ENCODE measurements at places on chromosomes 4 and X.
A peak's percentile ranks its signal among the peaks of the same experiment; 100 is the strongest.

GRCh38 chr4:185134307-185134869, 8.7 kb upstream of the SLC25A4 start:
- no peak for DNase-seq

- peak; percentile 16 for DNase-seq
These were observed 46.9 kb upstream of the SYTL5 start for GRCh38 chrX:37959212-37960021.

DNA sequence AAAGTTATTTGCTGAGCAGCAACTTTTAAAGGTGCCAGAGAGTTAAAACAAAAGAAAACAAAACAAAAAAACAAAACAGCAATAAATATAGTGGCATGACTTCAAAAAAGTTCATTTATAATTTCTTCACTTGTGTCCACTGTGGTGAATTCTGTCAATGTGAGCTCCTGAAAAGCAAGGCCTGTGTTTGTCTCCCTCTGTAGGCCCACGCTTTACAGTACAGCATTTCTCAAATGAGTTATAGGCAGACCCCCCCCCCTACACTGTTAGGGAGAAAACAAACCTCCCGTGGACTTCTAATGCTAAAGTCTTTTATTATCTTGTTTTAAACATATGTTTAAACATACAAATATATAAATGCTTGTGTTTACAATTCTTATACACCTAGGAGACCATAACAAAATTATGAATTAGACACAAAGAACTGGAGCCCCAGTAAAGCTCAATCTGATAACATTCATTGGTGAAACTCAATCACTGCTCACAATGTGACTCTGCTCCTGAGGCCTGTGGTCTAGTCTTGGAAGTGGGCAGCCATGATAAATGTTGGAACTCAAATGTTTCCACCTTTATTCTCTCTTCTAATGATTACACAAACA, 47.0 kb upstream of the SCOC start:
- no peak for DNase-seq

DNA sequence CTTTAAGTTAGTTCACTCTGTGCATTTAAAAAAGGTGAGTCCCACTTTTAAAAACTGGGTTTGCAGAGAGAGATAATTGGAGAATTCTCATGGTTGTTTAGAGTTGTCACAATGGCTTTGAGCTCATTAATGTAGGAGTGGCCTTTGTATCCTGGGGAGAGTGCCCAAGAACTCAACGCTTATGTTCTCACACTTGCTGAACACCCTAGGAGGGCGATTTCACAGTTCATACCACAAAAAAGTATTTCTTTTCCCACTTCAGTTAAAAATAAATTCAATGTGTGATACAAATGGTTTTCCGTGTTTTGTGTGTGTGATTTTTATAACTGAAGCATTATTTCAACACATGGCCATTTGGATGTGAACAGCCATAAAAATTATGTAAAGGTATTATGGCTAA, 8.4 kb downstream of the EMCN start:
- no peak for DNase-seq

GRCh38 chrX:24391389-24391788, 30.9 kb downstream of the SUPT20HL1 start:
- DNase-seq: no peak

GRCh38 chrX:859329-859728, 228.7 kb downstream of the SHOX start:
- DNase-seq: no peak

DNA sequence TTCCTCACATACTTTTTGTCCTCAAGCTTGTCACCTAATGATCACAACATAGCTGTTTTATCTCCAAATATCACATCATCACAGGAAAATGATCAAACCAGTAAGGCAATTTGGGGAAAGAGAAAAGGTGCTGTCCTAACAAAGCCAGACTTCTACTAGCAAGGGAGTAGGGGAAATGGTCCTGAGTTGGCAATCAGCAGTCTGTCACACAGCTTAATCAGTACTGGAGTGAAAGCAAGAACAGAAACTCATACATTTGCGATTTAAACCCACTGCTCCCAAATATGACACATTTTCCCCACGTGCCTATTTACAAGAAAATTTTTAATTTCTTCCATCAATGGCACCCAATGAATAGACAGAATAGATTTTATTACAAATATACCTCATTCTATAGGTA, 546.8 kb upstream of the FMR1 start:
- no peak for DNase-seq

DNA sequence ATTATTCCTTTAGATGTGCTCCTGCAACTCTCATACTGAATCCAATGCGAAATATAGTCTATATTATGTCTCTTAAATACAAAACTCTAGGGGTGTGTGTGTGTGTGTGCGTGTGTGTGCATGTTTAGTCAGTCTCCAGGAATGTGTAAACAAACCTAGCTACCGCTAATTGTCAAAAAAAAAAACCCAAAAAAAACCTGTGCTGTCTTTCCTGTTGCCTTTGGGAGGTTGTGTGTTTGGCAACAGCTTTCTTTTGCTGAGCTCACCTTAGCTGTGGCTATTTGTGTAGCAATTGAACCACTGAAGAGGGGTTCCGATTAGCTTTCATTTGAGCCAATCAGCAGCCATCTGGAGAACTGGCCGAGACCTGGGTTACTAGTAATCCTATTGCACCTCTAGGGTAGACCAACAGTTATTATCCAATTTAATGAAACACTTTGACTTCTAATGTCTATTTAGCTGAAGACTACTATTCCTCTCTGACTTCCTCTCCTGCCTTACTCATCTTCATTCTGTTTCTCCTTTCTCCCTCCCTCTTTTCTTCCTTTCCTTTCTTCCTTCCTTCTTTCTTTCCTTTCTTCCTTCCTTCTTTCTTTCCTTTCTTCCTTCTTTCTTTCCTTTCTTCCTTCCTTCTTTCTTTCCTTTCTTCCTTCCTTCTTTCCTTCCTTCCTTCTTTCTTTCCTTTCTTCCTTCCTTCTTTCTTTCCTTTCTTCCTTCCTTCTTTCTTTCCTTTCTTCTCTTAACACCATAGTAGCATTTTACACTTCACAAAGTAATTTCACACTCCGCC, 471.1 kb downstream of the GBA3 start:
- no peak for DNase-seq

DNA sequence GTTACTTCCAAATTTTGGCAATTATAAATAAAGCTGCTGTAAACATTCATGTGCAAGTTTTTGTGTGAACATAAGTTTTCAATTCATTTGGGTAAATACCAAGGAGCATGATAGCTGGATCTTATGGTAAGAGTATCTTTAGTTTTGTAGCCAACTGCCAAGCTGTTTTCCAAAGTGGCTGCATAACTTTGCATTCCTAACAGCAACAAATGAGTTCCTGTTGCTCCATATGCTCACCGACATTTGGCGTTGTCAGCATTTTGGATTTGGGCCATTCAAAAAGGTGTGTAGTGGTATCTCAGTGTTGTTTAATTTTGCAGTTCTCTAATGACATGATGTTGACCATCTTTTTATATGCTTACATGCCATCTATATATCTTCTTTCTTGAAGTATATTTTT, 208.5 kb downstream of the INPP4B start:
- DNase-seq: no peak

DNA sequence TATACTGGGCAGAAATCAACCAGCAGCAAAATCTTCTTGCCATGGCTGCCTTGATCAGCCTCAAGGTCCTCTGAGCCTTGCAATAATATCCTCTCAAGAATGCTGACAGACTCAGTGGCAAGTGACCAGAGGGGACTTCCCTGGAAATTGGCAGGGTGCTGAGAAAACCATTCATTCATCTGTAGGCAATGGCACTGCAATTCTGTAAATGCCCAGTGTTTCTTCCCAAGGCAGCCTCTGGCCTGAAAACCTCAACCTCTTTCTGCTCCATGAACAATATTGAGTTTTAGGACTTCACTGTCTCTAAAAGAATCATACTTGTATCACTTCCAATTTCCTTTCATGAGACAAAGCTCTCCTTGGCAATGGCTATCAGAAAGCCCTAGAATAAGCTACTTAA, 754.3 kb upstream of the TENM3 start:
- DNase-seq: no peak

DNA sequence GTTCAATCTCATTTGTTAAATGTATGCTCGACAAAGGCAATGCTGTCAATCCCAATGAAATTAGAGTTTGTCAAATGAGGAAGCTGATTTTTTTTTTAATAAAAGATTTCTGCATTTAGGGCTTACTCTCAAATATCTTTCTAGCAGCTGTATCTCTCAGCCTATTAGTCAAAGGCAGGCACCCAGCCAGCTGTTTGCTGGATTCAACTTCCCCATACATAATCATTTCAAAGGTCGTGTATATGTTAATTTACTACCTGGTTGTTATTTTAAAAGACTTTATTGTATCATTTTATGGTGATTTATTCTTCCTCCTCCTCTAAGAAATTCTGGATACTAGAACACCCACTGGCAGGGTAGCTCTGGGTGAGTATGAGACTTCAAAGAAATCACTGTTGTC, 27.1 kb downstream of the RAI2 start:
- no peak for DNase-seq

DNA sequence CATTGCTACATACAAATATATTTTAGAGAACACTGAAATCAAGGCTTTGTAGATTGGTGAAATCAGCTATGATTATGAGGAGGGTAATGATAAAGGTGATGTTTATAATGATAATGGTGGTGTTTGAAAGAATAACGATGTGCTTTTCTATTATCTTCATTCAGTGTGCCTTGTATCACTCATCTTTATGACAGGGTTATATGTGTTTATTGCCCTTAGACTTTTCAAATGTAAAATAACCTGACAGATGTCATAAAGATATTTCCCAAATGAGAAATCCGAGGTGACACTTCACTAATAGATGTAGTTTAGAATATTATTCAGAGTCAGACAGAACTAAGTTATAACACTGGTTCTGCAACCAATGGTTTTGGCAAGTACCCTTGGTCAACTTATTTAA, 323.0 kb upstream of the SPANXN4 start:
- no peak for DNase-seq

DNA sequence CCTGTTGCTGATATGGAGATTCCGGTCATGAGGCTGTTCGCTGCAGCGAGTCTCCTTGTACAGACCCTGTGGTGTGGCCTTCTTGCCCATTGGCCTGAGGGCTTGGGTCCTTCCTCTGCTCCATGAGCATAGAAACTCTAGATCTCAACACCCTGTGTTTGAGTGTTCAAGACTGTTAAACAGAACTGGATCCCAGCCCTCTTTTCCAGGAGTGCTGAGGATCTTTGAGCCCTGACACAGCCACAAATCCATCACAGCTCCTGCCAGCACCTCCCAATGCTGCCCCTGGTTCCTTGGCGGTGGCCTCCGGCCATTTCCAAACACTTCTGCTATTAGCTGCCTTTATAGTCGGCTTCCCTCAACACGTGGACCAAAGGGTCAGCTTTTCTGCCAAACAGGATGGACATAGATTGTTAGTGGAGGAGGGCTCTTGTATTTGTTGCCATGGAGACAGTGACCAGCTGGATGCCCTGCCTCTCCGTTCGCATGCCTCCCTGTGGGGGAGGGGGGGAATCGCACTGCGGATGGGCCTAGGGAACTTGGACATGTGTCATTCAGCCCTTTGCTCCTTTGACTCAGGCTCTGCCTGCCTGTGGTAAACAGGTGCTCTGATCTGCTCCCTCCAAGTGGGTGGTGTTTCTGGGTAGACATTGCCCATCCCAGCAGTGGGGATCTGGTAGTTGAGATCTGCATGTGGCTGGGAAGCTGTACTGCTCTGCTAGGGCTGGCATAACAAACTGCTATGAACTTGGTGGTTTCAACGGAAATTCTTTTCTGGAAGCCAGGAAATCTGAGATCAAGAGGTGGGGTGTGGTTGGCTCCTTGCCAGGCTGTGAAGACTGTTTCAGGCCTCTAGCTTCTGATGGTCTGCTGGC, 6.9 kb upstream of the WDR1 start:
- DNase-seq: no peak

- DNase-seq: no peak
These were observed at the start of gene ABCG2 for GRCh38 chr4:88158489-88159228. Gene ABCG2, minus strand, starts transcription at chr4:88158639. Its CDS starts 18,644 bp downstream, at chr4:88139995.

- DNase-seq: no peak
These were observed at the start of gene KLF8 for GRCh38 chrX:56232221-56233082. Gene KLF8, plus strand, starts transcription at chrX:56232356. Its CDS starts 979 bp downstream, at chrX:56233335.
